PC-3 (cell line): ENCODE measurements at places on chromosomes 2 and 18. TPM values are rescaled to one million over a fixed set of nuclear protein-coding genes. Genes with fewer than 3 reads are reported as not detected.

DNA sequence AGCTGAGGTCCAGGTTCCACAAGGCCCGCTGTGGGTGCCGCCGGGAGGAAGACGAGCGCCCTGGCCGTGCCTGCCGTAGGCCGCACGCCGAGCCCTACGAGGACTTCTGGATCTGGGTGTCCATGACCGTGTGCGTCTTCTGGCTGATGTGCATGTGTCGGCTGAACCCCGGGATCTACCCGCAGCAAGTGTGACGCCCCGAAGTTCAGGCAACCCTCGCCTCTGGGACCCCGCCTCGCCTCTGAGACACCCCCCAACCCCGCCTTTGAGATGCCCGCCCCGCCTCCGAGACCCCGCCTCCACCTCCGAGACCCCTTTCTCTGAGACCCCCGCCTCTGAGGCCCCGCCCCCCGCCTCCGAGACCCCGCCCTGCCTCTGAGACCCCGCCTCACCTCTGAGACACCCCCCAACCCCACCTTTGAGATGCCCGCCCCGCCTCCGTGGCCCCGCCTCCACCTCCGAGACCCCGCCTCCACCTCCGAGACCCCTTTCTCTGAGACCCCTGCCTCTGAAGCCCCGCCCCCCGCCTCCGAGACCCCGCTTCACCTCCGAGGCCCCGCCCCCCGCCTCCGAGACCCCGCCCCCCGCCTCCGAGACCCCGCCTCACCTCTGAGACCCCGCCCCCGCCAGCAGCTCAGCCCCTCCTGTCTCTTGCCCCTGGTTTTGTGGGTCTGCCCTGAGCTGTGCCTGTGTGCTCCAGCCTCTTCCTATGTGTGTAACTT lies 3.7 kb downstream of the RTP5 start:
- no peaks in the 10 kb centered on the region for H3K36me3 ChIP-seq
- H3K4me3 ChIP-seq = no peak overlapping the region
- no peak for DNase-seq
- no peak overlapping the region for H3K27ac ChIP-seq

DNA sequence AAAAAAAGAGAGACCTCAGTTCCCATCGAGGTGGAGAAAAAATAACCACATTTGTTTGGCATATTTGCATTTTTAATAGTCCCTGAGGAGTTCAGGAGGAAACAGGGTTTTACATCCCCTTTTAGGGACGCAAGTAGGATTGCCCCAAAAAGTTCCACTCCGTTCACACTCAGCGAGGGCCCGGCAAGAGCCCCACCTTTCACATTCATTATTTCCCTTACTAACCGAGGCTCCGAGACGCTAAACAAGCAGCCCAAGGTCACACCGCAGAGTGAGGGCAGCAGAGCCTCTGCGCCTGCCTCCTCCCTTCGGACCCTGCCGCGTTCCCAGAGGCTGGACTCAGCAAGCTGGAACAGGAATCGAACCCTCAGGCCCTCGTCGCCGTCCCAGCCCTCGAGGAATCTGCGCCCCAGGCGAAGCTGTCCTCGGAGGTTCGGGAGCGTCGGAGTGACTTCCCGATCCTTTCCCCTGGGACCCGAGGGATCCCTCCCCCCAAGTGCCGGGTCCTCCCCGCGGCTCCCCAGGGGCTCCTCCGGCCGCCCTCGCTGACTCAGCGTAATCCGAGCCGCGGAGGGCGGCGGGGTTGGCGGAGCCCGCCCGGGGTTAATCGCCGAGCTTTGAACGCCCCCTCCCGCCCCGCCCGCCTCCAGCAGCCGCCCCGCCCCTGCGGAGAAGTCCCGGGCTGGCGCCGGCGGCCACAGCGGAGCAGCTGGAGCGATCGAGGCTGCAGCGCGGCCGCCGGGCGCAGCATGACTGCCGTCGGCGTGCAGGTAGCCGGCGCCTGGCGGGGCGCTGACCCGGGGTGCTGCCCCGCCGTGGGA lies at the start of gene TMEM37:
Gene TMEM37 (plus strand): TSS at position 700 of the 821 bp plus-strand sequence. CDS start 50 bp downstream, at position 750.
- DNase-seq = peak; percentile 50
- no peaks in the 10 kb centered on the region for H3K36me3 ChIP-seq
- H3K27ac ChIP-seq = no peak within 1 kb of the TSS

GRCh38 chr18:44458777-44459176 lies 221.9 kb upstream of the SETBP1 start:
- no peak overlapping the region for H3K27ac ChIP-seq
- no peak overlapping the region for H3K4me3 ChIP-seq

GRCh38 chr2:125175415-125175814 lies 1150.3 kb downstream of the CNTNAP5 start:
- H3K36me3 ChIP-seq = no peaks in the 10 kb centered on the region
- no peak for DNase-seq
- no peak overlapping the region for H3K4me3 ChIP-seq

DNA sequence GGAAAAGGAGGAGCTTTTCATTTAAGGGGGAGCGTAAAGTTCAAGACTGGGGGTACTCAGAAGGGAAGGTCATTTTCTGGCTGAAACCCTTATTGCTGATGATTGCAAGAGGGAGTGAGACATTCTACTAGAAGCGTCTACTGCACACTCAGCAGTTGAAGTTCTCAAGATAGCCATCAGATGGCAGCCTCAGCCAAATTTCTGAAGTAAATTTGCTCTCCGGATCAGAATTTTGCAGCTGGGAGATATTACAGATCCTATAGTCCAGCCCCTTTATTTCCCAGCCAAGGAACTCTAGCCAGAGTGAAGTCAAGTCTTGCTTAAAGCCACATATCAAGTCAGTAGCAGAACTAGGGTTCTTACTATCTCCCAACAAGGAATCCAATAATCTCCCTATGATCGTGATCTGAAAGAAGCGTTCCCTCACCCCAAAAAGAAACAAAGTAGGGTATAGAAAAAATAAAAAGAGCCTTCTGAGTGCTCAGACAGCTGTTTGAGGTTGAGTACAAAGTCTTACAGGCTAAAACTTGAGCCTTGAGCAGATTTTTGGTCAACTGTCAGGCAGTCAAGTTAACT lies 24.0 kb downstream of the RAX start:
- H3K27me3 ChIP-seq = peaks cover 48% of the 10 kb centered on the region
- no peak overlapping the region for H3K27ac ChIP-seq
- no peaks in the 10 kb centered on the region for H3K4me1 ChIP-seq
- DNase-seq = peak; percentile 90

- peak overlapping the region; percentile 91 for H3K27ac ChIP-seq
- DNase-seq = no peak
- H3K27me3 ChIP-seq = no peaks in the 10 kb centered on the region
- no peaks in the 10 kb centered on the region for H3K36me3 ChIP-seq
Observed at GRCh38 chr2:237694415-237695194, 67.2 kb downstream of the LRRFIP1 start.

DNA sequence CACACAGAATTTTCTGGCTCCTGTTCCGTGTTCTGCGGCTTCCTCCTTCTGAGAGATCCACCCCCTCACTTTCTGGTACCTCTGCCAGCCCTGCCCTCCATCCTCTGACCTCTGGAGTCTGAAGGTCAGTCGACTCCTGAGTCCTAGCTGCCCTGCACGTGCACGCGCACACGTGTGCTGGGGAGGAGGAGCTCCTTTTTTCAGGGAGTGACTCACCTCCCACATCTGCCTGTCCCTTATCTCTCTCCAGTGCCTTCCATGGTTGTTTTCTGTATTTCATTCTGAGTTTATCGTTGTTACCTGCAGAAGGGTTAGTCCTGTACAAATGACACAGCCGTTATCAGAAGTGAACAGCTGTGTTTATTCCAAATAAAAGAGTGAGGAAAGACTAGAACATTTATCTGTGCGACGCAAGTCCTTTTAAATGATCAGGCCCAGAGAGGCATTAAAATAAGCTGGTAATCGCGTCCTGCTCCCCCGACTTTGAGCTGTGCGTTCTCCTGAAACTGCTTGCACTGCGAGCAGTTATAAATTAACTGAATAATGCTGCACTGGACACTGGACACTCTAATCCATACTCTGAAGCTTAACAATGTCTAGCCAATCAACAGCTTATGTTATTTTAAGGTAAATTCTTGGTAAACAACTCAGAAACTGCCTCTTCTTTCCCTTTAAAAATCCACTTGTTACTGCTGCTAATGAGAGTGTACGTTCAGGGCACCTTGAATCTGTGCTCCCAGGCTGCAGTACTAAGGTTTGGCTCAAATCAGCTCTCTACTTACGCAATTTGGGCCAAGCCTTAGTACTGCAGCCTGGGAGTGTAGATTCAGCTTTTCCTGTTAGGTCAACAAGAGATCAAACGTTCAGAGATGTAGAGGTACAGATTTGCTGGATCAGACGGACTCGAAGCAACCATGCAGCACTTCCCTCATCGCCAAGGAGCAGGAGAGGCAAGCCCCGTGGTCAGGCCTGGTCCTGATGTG lies 72.5 kb downstream of the GALR1 start:
- H3K27ac ChIP-seq = no peak overlapping the region
- no peak overlapping the region for H3K4me3 ChIP-seq
- DNase-seq = no peak
- no peaks in the 10 kb centered on the region for H3K36me3 ChIP-seq

- no peaks in the 10 kb centered on the region for H3K27me3 ChIP-seq
- no peaks in the 10 kb centered on the region for H3K36me3 ChIP-seq
- H3K4me1 ChIP-seq = peaks cover 28% of the 10 kb centered on the region
- no peak overlapping the region for H3K4me3 ChIP-seq
Observed at GRCh38 chr18:54762386-54762785, 65.9 kb upstream of the RAB27B start.

Gene MC5R
- not detected in 2 replicates for total RNA-seq

Gene DSEL
- 17.2 and 19.0 TPM in 2 replicates for total RNA-seq

Gene FOXI3
- not detected in 2 replicates for total RNA-seq
